AML-193 (cell line): ENCODE measurements at places on chromosomes 1 and 21.

- DNase-seq: no peak
Observed at GRCh38 chr1:93483200-93483599, 35.3 kb downstream of the FNBP1L start.

DNA sequence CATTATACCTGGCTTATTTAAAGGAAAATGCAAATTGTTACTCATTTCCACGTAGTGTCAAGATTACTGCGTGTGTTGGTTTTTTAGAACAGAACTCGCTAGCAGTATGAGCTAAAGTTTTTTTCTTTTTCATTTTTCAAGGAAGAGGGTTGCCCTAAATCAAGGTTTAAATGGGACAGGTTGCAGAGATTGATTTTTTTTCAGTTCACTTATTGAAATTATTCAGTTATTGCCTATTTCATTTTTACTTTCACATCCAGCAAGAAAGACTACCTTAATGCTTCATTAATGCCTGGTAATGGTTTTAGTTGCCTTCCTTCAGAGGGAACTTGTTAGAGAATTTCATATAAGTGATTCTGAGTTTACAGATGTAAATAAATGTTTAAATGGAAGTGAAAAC is 5.6 kb downstream of the FAM20B start:
- DNase-seq: no peak

DNA sequence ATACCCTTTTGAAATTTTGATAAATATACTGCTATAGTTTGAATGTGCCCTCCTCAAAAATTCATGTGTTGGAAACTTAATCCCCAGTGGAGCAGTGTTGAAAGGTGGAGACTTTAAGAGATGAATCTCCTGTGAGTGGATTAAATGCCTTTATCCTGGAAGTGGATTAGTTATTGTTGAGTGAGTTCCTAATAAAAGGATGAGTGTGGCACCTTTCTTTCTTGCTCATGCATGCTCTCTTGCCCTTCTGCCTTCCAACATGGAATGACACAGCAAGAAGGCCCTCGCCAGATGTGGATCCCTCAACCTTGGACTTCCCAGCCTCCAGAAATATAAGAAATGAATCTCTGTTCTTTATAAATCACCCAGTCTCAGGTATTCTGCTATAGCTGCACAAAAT is 51.8 kb downstream of the CD160 start:
- no peak for DNase-seq

GRCh38 chr21:31753949-31754707 is 22.2 kb upstream of the SCAF4 start:
- DNase-seq: no peak

GRCh38 chr1:234213658-234214128 is 159.6 kb upstream of the COA6 start:
- peak; percentile 58 for DNase-seq
